ENCODE measurements at places on chromosomes 7 and 10. TPM values are rescaled to one million over a fixed set of nuclear protein-coding genes. Genes with fewer than 3 reads are reported as not detected.

Gene COL28A1
- 0.34 TPM for total RNA-seq

DNA sequence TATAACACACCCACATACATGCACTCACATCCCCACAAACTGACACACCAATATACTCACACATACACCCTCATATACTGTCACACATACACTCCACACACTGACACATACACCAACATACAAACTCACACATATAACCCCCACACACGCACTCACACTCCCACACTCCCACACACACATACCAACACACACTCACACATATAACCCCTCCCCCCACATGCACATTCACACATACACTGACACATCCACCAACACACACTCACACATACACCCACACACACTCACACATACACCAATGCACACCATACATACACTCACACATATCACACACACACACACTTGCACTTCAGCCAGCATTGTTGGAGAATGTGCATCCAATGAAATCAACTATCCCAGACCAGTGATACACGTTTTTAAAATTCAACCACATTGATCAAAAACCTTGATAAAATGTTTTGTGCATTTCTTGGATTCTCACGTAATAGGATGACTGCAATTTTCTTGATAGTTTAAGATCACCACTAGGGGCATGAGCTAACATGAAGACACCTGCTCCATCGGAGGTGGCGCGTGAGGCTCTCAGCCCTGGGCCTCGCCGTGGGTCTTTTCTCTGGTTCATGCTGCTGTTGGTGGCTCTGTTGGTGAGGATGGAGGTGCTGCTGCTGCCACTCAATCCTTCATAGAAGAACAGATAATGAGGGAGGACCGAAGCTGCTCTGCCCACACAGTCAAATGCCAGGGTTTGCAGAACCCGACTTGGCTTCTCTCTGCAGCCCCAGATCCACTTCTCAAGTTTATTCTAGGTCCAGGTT lies 32.1 kb upstream of the CHST15 start:
- DNase-seq = peak; percentile 12
- H3K27ac ChIP-seq = no peak overlapping the region
- H3K36me3 ChIP-seq = no peaks in the 10 kb centered on the region
- no peaks in the 10 kb centered on the region for H3K27me3 ChIP-seq
- H3K4me3 ChIP-seq = no peak overlapping the region

Gene NDUFB8
- 297 TPM for total RNA-seq

DNA sequence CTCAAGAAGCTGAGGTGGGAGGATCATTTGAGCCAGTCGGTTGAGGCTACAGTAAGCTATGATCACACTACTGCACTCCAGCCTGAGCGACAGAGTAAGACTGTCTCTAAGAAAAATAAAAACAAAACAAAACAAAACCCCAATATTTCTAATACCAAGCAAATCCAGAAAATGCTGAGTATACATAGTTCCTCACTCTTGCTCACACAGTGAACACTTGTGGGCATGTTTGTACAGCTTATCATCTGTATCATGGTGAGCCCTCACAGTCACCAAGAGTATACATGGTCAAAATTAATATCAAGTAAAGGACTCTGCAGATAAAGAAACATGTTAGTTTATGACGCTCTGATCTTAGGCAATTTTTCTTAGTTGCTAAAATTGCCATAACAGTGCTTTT lies 41.5 kb upstream of the C10orf67 start:
- no peaks in the 10 kb centered on the region for H3K4me1 ChIP-seq
- H3K4me3 ChIP-seq = no peak overlapping the region

DNA sequence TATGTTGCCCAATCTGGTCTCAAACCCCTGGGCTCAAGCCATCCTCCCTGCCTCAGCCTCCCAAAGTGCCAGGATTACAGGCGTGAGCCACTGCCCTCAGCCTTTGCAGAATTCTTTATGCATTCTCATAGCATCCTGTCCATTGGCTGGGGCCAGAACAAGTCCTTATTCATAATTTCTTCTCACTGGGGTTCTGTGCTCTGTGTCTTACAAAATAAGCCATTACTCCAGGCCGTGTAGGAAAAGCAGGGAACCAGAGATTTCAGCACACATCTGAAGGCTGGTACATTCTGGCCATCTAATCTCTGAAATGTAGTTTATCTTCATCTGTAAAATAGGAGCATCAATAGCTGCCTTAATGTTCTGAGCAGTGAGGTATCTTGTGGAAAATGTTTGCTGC lies 10.3 kb upstream of the OCM start:
- H3K27me3 ChIP-seq = peaks cover 7% of the 10 kb centered on the region
- no peak overlapping the region for H3K4me3 ChIP-seq
- DNase-seq = no peak

Gene ACTL6B
- not detected for total RNA-seq

Gene ANKRD16
- 16.2 TPM for total RNA-seq

Gene CASTOR2
- 20.5 TPM for total RNA-seq

GRCh38 chr10:48899781-48900180 lies 39.9 kb downstream of the LRRC18 start:
- H3K27me3 ChIP-seq = no peaks in the 10 kb centered on the region
- H3K27ac ChIP-seq = no peak overlapping the region
- no peak overlapping the region for H3K4me3 ChIP-seq
- H3K4me1 ChIP-seq = no peaks in the 10 kb centered on the region
- no peak for DNase-seq
- no peaks in the 10 kb centered on the region for H3K36me3 ChIP-seq

GRCh38 chr7:50555594-50556140 lies 9.5 kb downstream of the DDC start:
- no peak overlapping the region for H3K27ac ChIP-seq
- H3K27me3 ChIP-seq = no peaks in the 10 kb centered on the region
- no peaks in the 10 kb centered on the region for H3K4me1 ChIP-seq
- no peak overlapping the region for H3K4me3 ChIP-seq
- DNase-seq = no peak
- no peaks in the 10 kb centered on the region for H3K36me3 ChIP-seq

- peaks cover 72% of the 10 kb centered on the region for H3K27me3 ChIP-seq
- DNase-seq = no peak
- H3K36me3 ChIP-seq = no peaks in the 10 kb centered on the region
- H3K4me3 ChIP-seq = no peak overlapping the region
Observed at GRCh38 chr7:154861589-154861988, 141.3 kb downstream of the PAXIP1 start.

- H3K27ac ChIP-seq = no peak overlapping the region
- H3K4me1 ChIP-seq = peaks cover 39% of the 10 kb centered on the region
- H3K4me3 ChIP-seq = no peak overlapping the region
- peak; percentile 42 for DNase-seq
- H3K36me3 ChIP-seq = no peaks in the 10 kb centered on the region
- no peaks in the 10 kb centered on the region for H3K27me3 ChIP-seq
Observed at GRCh38 chr7:16590424-16590823, 55.1 kb downstream of the ANKMY2 start.

Gene CCL24
- not detected for total RNA-seq
